Iris pigment epithelial cell (primary cell): ENCODE measurements at places on chromosomes 2 and 18.

GRCh38 chr2:230891064-230891463 is 26.3 kb downstream of the ITM2C start:
- no peak for DNase-seq

- no peak for DNase-seq
Measured at GRCh38 chr18:80190311-80190710, 57.0 kb downstream of the PARD6G start.

- peak; percentile 78 for DNase-seq
Measured at GRCh38 chr2:135132314-135132713, 80.2 kb downstream of the RAB3GAP1 start.

- DNase-seq: no peak
Measured at GRCh38 chr18:48036641-48037421, 106.4 kb upstream of the SMAD2 start.

- DNase-seq: no peak
Measured at GRCh38 chr2:231533777-231534125, 3.5 kb upstream of the NMUR1 start.
